Activated CD4-positive, alpha-beta T cell treated with anti-CD3 and anti-CD28 coated beads for 48 hours (primary cell): ENCODE measurements at places on chromosomes 7 and 10.

GRCh38 chr7:123711832-123712293 is 36.9 kb downstream of the WASL start:
- peak; percentile 6 for DNase-seq

DNA sequence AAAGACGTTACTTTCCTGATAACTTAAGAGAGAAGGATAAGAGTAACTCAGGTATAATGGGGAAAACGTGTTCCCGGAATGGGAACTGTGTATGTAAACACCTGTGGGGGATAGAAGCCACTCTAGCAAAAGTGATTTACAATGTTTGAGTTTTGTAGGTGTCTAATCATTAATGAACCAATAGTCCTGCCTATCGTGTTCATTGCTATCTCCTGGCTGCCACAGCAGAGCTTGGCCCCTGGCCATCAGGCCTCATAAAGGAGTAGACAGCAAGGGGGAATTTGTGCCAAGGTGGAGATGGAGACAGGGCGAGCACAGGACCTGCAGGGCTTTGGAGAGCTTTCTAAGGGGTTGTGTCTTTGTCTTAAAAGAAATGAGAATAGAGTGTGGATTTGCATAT is 102.1 kb downstream of the GAD2 start:
- DNase-seq, result no peak

- DNase-seq, result no peak
These were observed 143.7 kb downstream of the PTPN20 start for GRCh38 chr10:47054974-47055373.

GRCh38 chr7:112092709-112093395 is 113.3 kb downstream of the DOCK4 start:
- DNase-seq, result no peak

GRCh38 chr7:27971171-27971812 is 209.3 kb downstream of the JAZF1 start:
- no peak for DNase-seq

DNA sequence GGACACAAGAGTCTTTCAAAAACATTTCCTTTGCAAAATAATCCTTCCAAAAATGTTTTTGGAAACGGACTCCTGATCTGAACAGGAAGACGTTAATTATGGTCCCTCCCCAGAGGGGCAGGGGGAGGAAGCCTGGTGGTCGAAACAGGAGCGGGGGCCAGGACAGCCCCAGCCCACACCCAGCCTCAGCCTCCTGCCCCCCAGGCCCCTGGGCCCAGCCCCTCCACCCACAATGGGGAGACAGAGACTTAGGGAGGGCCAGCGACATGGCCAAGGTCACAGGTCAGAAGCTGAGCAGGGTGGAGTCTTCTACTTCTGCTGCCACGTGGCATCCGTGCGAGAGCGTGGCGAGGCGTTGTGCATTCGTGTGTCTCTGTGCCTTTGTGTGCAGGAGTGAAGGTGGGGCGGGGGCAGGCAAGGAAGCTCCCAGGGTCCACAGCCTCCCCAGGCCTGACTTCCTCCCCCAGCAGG is 14.0 kb upstream of the GRIFIN start:
- DNase-seq, result no peak

DNA sequence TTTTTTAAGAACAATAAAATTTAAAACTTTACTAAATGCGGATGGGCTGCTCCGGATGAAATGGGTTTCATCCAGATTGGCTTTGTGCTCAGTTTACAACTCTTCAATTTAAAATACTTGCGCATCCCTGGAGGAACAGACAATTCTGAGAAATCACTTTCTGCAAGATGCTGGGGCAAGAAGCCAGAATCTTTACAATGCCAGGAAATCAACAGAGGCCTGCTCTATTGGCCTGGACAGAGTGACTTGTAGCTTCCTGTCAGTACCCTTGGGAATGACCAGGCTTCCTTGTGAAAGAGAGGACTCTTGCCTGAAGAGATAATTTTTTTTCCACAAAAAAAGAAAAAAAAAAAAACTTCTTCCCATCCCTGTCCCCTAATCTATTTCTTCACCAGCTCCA is 3.9 kb upstream of the FAM13C start:
- DNase-seq, result no peak

DNA sequence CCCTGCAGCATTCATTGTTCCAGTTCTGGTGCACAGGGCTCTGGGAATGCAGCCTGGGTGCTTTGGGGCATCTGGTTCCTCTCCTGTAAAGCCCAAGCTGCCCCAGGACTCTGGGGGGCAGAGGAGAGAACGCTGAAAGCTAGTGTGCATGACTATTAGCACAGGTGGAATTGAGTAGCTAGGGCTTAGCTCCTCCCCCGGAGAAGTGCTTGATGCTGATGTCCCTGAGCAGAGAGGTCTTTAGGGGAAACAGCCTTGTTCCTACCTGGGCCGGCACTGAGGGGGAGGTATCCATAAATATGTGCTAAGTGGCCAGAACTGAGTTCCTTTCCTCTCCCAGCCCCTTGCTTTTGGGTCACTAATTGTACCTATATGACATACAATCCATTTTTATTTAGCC is 3.9 kb downstream of the ADCY1 start:
- no peak for DNase-seq
